Stimulated activated CD4-positive, alpha-beta T cell treated with anti-CD3 and anti-CD28 coated beads, Interleukin-1b, Interleukin-23, amount 100 ng/mL, for 24 hours (primary cell): ENCODE measurements at places on chromosomes 6 and 20.

DNA sequence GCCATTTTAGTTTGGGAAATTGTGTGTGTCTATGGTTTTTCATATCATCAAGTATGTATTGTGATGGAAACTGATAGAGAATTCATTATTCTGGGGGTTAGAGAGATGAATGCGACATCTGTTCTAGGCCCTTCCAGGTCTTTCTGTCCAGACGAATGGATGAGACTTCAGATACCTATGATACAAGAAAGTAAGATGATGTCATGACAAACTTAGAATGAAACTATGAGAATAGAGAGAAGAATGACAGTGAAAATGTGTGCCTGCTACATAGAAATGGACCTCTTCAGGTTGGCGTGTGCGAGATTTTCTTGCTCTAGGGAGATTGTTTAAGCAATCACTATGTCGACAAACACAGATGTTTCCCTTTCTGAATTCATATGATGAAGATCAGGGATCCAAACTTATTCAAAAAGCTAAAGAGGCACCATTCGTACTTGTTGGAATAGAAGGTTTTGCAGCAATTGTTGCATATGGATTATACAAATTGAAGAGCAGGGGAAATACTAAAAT is 76.1 kb downstream of the SCAND1 start:
- no peak for DNase-seq

DNA sequence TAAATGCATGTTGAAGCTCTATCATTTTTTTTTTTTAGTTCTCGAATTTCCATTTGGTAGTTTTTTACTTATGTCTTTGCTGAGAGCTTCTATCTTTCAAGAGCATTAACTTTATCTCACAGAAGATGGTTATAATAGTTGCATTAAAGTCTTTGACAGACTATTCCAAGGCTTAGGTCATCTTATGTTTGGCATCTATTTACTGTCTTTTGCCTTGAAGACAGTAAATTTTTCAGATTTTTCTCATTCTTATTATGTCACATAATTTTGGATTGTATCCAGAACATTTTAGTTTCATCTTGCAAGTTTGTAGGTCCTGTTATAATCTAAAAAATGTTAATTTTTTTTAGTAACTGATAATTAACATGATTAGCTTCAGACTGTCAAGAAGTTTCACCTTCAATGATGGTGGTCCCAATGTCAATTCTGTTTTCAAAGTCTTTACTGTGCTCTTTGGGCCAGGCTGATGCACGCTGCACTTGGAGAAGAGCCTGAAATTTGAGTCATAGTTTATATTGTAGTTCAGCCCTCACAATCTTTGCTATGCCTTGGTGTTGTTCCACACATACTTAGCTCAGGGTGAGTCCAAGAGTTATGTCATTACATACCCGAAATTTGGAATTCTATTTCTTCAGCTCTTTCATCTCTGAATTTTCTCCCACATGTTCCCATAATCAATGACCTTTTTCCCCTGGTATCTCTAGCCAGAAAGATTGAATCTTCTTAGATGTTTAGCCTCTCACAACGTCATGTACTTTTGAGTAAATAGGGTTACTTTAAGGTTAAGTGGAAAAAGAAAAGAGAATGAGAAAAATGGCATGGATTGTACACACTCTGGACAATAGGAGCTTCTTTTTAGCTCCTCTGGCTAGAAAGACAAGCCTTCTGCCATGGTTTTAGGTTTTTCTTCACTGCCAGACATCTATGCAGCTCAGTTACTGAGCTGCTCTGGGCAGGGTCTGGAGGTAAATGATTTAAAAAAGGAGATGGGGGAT is 110.3 kb upstream of the BTBD3 start:
- no peak for DNase-seq

GRCh38 chr6:36834576-36835341 is 4.5 kb downstream of the CPNE5 start:
- DNase-seq, result no peak

DNA sequence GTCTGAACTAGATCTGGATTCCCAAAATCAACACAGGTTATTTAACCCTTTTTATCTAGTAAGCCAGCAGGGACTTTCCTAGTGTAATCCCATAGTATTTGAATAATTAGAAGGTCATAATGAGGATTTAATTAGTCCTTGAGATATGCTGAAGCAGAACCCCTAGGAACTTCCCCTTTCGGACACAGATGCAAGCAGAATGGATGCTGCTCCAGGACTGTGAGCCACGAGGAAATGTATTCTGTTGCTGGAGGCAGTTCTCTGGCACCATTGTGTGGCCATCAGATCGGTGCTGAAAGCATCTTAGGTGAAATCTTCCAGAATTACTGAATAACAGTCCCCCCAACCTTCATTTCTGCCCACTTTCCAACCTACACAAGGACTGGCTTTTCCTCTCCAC is 206.9 kb downstream of the TMEM242 start:
- no peak for DNase-seq

DNA sequence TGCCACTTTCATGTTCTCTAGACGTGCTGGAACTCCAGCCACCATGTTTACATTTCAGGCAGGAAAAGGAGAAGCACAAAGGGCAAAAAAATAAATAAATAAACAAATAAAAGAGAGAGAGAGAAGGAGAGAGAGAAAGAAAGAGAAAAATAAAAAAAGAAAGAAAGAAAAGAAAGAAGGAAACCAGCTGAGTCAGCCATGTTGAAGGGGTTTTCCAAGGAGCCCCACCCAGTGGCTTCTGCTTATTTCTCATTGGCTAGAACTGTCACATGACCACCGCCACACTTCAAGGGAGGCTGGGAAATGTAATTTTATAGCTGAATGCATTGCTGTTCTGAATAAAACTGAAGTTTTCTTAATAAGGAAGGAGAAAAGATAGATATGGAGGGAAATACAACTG is 71.1 kb downstream of the BFSP1 start:
- DNase-seq, result no peak

DNA sequence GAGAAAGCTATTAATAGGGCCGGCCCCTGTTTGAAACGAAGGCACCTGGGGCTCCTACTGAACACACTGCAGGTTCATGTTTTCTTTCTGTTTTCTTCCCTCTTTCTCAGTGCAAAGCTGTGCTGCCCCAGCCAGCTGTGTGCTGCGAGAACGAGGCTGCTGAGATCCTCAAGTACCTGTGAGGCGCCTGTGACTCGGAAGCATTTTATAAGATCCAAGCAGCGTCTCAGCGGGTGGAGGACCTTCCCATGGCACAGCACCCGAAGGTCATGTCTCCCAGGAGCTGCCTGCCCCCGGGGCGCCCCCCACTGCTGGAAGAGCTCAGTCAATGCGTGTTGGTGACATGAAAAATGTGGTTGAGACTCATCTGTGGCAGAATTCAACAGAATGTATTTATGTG is 66.3 kb downstream of the SMOC2 start:
- no peak for DNase-seq

- no peak for DNase-seq
These were observed 105.8 kb downstream of the UTRN start for GRCh38 chr6:144390886-144391285.

- no peak for DNase-seq
These were observed 35.6 kb downstream of the DZANK1 start for GRCh38 chr20:18431206-18431605.

DNA sequence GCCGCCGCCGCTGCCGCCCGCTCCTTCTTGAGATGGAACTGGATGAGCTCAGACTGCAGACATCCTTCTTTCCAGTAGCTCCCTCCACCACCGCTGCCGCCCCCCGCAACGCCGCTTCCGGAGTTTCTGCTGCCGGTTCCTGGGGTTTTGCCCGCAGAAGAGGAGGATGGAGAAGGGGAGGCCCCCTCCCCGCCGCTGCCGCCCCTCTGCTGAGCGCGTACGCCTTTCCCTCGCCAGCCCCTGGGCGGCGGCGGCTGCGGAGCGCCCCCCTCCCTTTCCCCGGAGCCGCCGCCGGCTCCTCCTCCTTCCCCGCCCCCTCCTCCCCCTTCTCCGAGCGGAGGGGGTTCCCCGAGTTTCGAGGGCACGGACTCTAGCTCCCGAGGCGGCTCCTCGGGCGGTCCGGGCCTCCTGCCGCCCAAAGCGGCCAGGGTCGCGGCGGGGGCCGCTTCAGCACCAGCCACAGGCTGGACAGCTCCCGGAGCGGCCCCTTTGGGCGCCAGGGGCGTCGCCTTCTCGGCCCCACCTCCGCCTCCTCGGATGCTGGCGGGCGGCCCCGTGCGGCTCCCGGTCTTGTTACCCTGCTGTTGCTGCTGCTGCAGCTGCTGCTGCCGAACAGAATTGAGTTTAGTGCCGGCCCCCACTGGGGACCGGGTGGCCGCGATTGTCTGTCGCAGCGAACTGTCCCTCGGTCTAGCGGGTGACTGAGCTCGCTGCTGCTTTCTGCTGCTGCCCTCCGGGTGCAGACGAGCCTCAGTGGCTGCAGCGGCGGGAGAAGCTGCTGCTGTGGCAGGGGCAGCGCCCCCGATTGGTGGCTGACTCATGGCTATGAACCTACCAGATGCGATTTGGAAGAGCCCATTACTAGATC is 3.1 kb downstream of the MTCL3 start:
- peak; percentile 56 for DNase-seq

DNA sequence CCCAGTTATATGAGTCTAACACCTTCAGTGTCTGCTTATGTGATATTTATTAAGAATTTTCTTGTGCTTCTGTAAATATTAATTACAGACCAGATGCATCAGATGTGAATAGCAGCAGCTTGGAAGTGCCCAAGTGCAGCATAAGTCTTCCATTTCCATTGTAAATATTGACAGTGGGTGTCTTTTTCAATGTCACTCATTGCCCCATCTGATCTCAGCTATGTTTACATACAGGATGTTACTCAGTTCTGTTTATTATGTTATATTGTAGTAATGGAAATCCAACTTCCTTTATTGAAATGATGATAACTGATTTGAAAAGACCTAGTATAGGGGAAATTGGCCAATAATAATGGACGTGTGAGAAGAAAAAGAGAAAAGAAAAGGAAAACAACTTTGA is 296.7 kb downstream of the SAMD5 start:
- no peak for DNase-seq

GRCh38 chr20:46803123-46804020 is 91.3 kb upstream of the EYA2 start:
- DNase-seq, result no peak

GRCh38 chr6:71502956-71503355 is 214.3 kb downstream of the OGFRL1 start:
- no peak for DNase-seq

DNA sequence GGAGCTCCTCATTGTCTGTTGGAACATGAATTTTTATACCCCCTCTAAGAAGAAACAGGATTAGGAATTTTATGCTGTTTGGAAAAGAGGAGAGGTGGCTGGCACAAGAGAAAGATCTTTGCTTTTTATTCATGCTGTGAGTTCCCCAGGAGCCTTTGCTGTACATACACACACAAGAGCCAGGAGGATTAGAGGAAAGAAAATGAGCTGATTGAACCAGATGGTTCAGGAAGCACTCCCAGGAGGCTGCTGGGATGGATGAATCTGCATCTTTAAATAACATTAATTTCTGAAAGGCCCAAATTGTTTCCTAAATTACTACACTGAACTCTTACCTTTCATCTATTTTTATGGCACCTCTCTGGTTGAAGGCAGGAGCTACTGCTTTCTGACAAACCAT is 20.1 kb upstream of the TCP11 start:
- DNase-seq, result no peak
